GM23248 (cell line): ENCODE measurements at places on chromosomes 4 and X. TPM values are rescaled to one million over a fixed set of nuclear protein-coding genes. Genes with fewer than 3 reads are reported as not detected.

Gene RS1
- total RNA-seq: not detected in 2 replicates

Gene KLHL4
- 0.11 TPM in 1 of 2 replicates, not detected in the other for total RNA-seq

Gene GABRG1
- total RNA-seq: not detected in 2 replicates

Gene SPANXA1
- total RNA-seq: not detected in 2 replicates

Gene KIAA1210
- not detected in 2 replicates for total RNA-seq

Gene IL9R
- total RNA-seq: not detected in 2 replicates

Gene GAB3
- 0.25 and 0.76 TPM in 2 replicates for total RNA-seq

Gene GLRB
- total RNA-seq: 11.3 and 12.3 TPM in 2 replicates

Gene MSX1
- 26.1 and 32.1 TPM in 2 replicates for total RNA-seq

Gene HPGD
- not detected in 2 replicates for total RNA-seq

Gene AGTR2
- not detected in 2 replicates for total RNA-seq

Gene CCNG2
- total RNA-seq: 34.0 and 40.0 TPM in 2 replicates

Gene CDKL5
- total RNA-seq: 2.0 and 3.0 TPM in 2 replicates

Gene EFHC2
- total RNA-seq: not detected in 2 replicates
